Ovary (tissue), 10 donors: ENCODE measurements at places on chromosomes 3 and 15. TPM values are rescaled to one million over a fixed set of nuclear protein-coding genes. Genes with fewer than 3 reads are reported as not detected.

Gene KNL1
- 0.77 TPM for polyA plus RNA-seq

- H3K27ac ChIP-seq: no peak overlapping the region
- H3K27me3 ChIP-seq: no peaks in the 10 kb centered on the region
- DNase-seq: no peak
Measured at GRCh38 chr3:21830541-21830940, 79.5 kb upstream of the ZNF385D start.

Gene RAD18
- 2.9 TPM for polyA plus RNA-seq

Gene ADCY5
- 17.1 TPM for polyA plus RNA-seq

DNA sequence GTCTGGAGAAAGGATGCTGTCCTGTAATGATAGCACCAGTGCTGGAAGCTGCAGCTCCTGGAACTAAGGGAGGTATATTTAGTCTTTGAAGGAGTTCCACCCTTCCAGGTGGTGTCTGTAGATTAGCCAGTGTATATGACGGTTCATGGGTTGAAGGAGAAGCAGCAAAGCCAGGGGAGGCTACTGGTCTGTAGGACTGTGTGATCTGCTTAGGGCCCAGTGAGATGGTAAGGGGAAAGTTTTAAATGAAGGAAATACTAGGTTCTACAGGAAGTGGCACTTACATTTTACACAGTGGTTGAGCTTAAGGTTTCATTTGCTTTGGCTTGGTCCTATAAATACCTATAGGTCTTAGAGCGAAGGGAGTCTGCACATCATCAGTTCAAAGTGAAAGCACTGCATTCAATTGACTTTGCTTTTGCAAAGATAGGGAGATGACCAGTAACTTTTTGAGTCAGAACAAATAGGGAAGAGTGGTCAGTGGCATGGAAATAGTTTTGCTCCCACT lies 5.6 kb downstream of the SLC25A38 start:
- H3K4me3 ChIP-seq: no peak overlapping the region
- peaks cover 10% of the 10 kb centered on the region for H3K4me1 ChIP-seq
- H3K27ac ChIP-seq: no peak overlapping the region
- no peak for DNase-seq
- no peaks in the 10 kb centered on the region for H3K27me3 ChIP-seq

Gene TUSC7
- polyA plus RNA-seq: not detected

DNA sequence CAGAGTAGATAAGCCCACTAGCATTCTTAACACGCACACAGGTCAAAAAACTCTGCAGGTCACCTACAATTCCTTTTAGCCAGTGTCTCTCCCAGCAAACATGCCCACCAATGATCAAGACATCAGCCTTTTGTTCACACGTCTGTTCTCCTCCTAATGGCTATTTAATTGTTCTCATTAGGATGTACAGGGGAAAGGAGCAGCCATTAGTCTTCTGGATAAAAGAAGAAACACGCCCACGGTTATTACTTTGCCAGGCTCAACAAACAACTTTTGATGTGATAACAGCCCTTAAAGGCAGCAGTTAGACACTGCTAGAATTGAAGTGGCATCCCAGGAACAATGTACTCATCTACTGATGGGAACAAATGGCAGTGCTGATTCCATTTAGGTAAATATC lies 108.8 kb downstream of the NTRK3 start:
- DNase-seq: no peak
- H3K36me3 ChIP-seq: no peaks in the 10 kb centered on the region
- no peak overlapping the region for H3K4me3 ChIP-seq
- H3K27me3 ChIP-seq: no peaks in the 10 kb centered on the region

Gene CFAP20DC
- polyA plus RNA-seq: 2.4 TPM

Gene ST8SIA2
- 0.01 TPM for polyA plus RNA-seq

Gene SSUH2
- polyA plus RNA-seq: 1.5 TPM

GRCh38 chr3:73021301-73021835 lies 24.8 kb downstream of the PPP4R2 start:
- peaks cover 3% of the 10 kb centered on the region for H3K27me3 ChIP-seq
- peaks cover 8% of the 10 kb centered on the region for H3K4me1 ChIP-seq
- H3K27ac ChIP-seq: no peak overlapping the region
- no peak overlapping the region for H3K4me3 ChIP-seq
- no peak for DNase-seq

Gene UNC13C
- 0.79 TPM for polyA plus RNA-seq

Gene GOLGA6L26
- not detected for polyA plus RNA-seq

- no peak overlapping the region for H3K4me3 ChIP-seq
- no peaks in the 10 kb centered on the region for H3K27me3 ChIP-seq
- peak; percentile 38 for DNase-seq
- H3K4me1 ChIP-seq: no peaks in the 10 kb centered on the region
Measured at GRCh38 chr3:100913870-100914648, 79.2 kb downstream of the ABI3BP start.

DNA sequence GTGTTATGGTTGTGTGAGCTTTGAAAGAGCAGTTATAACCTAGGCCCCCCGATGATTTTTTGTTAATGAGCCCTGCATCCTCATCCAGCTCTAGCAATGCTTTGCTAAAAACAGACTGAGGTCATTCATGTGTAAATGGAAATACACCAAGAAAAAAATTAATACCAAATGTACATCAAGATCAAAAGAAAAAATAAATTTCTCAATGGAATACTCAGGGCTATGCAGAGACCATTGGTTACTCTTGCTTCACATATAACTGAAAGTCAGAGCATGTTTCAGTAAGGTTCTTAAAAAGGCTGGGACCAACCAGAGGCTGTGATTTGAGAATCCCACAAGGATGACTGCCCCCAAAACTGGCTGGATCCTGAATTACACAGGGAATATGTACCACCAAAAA lies 48.0 kb downstream of the ARHGAP31 start:
- H3K4me1 ChIP-seq: peaks cover 5% of the 10 kb centered on the region
- H3K27ac ChIP-seq: no peak overlapping the region
- no peaks in the 10 kb centered on the region for H3K27me3 ChIP-seq

Gene UACA
- 45.3 TPM for polyA plus RNA-seq

- H3K4me3 ChIP-seq: no peak overlapping the region
- peaks cover 10% of the 10 kb centered on the region for H3K4me1 ChIP-seq
- H3K36me3 ChIP-seq: no peaks in the 10 kb centered on the region
- H3K27ac ChIP-seq: no peak overlapping the region
- no peak for DNase-seq
Measured at GRCh38 chr15:51085764-51086163, 8.9 kb downstream of the TNFAIP8L3 start.

DNA sequence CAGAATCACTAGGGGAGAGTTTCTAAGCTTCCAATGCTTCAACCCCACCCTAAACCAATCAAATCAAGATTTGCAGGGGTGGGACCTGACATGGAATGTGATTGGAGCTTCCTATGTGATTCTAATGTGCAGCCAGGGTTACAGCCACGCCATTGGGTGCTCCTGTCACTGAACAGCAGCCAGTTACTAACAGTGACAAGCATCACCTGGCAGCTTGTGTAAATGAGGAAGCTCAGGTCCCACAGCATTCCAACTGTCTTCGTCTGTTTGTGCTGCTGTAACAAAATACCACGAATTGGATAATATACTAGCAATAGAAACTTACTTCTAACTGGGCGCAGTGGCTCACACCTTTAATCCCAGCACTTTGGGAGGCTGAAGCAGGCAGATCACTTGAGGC lies 294.9 kb downstream of the SHQ1 start:
- no peak overlapping the region for H3K4me3 ChIP-seq
- no peak overlapping the region for H3K27ac ChIP-seq
- H3K27me3 ChIP-seq: no peaks in the 10 kb centered on the region

Gene PFKFB4
- 2.3 TPM for polyA plus RNA-seq

Gene RASGRF1
- polyA plus RNA-seq: 0.90 TPM

DNA sequence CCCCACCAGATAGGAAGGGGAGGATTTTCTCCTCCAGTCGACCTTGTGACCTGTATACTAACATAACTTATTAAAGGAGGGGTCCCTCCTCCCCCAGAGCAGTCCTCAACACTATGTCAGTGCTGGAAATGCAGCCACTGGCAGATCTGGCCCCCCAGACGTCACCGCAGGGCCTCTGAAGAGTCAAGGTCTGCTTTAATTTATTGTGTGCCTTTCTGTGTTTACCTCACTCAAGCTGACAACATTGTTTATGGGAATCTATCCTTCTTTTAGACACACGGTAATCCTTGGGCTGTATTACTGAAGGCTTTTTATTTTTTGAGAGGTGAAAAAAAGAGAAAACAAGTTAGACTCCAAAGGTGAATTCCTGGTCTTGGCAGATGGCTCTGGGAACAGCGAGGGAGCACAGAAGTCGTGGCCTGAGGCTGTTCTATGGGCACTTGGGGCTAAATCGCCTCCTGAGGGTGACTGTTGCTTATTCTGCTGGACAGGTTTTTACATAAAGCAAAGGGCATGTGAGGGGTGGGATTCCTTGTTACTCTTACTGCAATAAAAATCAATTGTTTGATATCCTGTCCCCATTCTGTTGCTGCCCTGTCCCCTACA lies 13.5 kb upstream of the NR2C2 start:
- H3K4me3 ChIP-seq: no peak overlapping the region

DNA sequence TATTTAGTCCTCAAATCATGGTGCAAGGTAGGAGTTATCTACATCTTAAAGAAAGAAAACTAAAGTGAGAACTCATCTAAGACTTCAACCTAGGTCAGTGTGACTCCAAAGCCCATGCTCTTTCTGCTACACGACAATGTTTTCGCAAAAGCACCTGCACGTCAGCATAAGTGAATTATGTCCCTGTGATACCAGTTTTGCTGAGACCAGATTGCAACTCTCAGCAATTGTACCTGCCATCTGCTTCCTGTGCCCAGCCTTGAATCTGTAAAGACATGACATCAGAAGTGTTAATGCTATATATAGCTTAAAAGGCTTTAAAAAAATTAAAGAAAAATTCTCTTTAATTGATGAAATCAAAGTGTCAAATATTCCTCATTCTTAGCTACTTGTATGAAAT lies 43.4 kb downstream of the RETNLB start:
- no peak overlapping the region for H3K4me3 ChIP-seq
- no peaks in the 10 kb centered on the region for H3K27me3 ChIP-seq
- H3K36me3 ChIP-seq: no peaks in the 10 kb centered on the region
- no peak overlapping the region for H3K27ac ChIP-seq

DNA sequence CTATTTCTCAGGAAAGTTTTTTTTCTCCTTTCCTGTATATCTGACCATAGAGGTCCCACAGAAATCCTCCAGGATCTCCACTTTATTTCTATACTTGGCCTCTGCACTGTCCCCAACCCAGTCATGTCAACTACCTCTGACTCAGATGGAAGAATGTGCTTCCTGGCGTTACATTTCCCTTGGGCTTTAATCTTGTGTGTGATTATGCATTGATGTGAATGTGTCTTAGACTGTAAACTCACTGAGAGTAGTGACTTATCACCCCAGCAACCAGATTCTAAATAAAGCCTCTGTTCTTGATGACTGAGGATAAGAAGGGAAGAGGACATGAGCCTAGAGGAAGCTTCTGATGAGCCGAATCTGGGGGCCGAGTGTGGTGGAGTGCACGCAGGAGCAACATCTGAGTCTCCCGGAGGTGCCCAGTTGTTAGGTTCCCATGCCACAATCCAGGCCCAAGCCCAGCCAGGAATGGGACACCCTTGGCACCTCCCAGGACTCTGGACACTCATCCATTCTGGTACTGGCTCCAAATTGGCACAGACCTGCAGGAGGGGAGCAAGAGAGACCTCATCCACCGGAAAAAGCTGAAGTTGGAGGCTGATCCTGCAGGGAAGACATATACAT lies 32.1 kb upstream of the HEG1 start:
- H3K27ac ChIP-seq: no peak overlapping the region
- no peaks in the 10 kb centered on the region for H3K36me3 ChIP-seq
- no peak overlapping the region for H3K4me3 ChIP-seq
- H3K27me3 ChIP-seq: no peaks in the 10 kb centered on the region

- peaks cover 1% of the 10 kb centered on the region for H3K4me1 ChIP-seq
- H3K27me3 ChIP-seq: no peaks in the 10 kb centered on the region
- no peak for DNase-seq
- no peak overlapping the region for H3K4me3 ChIP-seq
- H3K27ac ChIP-seq: no peak overlapping the region
Measured at GRCh38 chr3:141279077-141279967, 47.7 kb downstream of the PXYLP1 start.

- no peaks in the 10 kb centered on the region for H3K36me3 ChIP-seq
- no peak for DNase-seq
- no peak overlapping the region for H3K27ac ChIP-seq
- no peaks in the 10 kb centered on the region for H3K27me3 ChIP-seq
- H3K4me3 ChIP-seq: no peak overlapping the region
- H3K4me1 ChIP-seq: no peaks in the 10 kb centered on the region
Measured at GRCh38 chr3:144840866-144841265, 869.2 kb downstream of the DIPK2A start.

Gene GPR27
- polyA plus RNA-seq: 5.0 TPM

DNA sequence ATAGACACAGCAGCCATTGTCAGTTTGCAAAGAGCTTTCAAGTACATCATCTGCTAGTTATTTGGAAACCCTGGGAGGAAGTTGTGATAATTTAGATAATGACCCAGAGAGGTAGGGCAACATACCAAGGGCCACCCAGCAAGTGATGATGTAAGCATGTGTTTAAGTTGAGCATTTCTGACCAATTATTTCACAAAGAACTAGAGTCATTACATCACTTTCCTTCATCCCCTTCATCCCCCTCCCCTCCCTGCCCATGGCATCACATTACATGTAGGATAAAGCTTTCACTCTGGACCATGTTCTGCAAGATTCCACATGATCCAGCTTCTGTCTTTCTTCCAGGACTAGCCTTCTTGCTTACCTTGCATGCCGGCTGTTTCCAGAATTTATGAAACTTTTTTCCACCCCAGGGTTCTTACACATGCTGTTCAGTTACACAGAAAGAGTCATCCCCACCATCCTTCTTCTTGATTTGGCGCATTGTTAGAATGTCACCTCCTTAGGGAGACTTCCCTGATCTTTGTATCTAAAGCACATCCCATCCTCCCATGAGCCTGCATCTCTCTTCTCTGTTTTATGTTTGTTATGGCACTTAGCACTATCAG lies 71.3 kb downstream of the PTPRG start:
- no peak overlapping the region for H3K27ac ChIP-seq
- H3K4me3 ChIP-seq: no peak overlapping the region
- H3K4me1 ChIP-seq: no peaks in the 10 kb centered on the region
- no peak for DNase-seq

Gene FBXO40
- polyA plus RNA-seq: 0.63 TPM

Gene EPB42
- polyA plus RNA-seq: not detected

- H3K36me3 ChIP-seq: no peaks in the 10 kb centered on the region
- no peak overlapping the region for H3K27ac ChIP-seq
- no peak for DNase-seq
- H3K4me1 ChIP-seq: peaks cover 16% of the 10 kb centered on the region
- H3K27me3 ChIP-seq: no peaks in the 10 kb centered on the region
Measured at GRCh38 chr3:11290743-11291680, 18.8 kb downstream of the ATG7 start.

DNA sequence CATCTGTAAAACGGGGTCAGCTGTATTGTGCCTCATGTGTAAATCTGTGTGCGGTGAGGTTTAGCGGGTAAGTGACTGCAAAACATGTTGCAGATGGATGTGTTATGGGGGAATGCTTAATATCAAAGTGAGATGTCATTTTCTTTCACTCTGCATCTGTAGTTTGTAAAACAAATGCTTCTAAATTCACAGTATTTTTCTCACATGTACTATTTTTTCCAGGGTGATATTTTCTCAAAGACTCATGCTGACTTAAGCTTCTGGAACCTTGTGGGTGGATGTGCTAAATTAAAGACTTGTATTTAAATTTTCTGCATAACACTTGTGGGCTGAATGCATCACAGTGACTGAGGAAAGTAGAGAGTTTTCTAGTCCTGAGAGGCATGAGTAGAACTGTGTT lies 115.2 kb upstream of the TP63 start:
- no peak overlapping the region for H3K4me3 ChIP-seq
- no peak for DNase-seq
- no peak overlapping the region for H3K27ac ChIP-seq
- no peaks in the 10 kb centered on the region for H3K4me1 ChIP-seq
- no peaks in the 10 kb centered on the region for H3K36me3 ChIP-seq

Gene SLC51A
- polyA plus RNA-seq: 10.5 TPM
